A673 (cell line): ENCODE measurements at places on chromosomes 11 and 22. TPM values are rescaled to one million over a fixed set of nuclear protein-coding genes. Genes with fewer than 3 reads are reported as not detected.

DNA sequence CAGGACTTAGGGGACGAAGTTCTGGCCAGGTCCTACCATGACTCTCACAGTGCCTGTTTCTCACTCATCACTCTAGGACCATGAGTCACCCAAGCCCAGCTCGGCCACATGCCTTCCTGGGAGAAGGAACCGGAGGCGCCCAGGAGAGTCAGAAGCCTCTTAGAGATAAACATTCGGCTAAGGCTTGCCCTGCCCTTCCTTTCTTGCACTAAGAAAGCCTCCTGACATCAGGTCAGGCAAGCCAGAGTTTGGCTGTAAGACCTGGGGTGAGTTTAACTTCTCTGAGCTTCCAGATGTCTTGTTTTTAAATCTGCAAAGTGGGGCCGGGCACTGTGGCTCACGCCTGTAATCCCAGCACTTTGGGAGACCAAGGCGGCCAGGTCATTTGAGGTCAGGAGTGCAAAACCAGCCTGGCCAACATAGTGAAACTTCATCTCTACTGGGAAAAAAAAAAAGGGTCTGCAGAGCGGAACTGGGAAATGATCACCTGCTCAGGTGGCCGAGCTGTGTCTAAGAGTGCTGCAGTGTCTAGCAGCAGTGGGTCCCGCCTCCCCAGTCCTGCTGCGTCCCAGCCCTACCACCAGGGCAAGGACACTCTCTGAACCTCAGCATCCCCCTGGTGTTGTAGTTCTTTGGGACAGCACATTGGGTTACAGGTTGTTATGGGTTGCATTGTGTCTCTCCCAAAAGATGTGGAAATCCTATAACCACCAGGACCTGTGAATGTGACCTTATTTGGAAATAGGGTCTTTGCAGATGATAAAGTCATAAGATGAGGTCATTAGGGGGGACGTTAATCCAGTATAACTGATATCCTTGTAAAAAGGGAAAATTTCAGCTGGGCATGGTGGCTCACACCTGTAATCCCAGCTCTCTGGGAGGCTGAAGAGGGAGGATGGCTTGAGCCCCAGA, 1.8 kb upstream of the CARS1 start:
- no peak for DNase-seq

DNA sequence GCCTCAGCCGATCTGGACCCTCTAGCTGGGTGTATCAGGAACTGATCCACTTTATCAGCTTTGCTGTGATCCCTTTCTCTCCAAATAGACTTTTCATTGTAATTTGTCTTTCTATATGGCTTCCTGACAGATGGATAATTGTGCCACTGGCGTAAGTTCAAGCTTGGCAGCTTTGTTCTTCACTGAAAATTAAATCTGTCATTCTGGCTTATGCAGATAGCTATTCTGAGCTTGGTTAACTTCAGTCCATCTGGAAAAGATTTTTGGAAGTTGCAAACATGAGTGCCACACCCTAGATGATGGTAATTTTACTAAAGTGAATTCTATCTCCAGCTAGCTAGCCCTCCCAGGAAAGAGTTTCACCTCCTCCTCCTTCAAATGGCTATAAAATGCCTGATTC, 8.1 kb downstream of the OR5A2 start:
- peak; percentile 11 for DNase-seq

GRCh38 chr11:10067629-10068300, 226.3 kb downstream of the SBF2 start:
- peak; percentile 17 for DNase-seq

GRCh38 chr22:44964722-44965078, 45.1 kb downstream of the PHF21B start:
- DNase-seq: no peak

- DNase-seq: peak; percentile 56
These were observed 7.3 kb downstream of the CABP7 start for GRCh38 chr22:29727131-29727523.

DNA sequence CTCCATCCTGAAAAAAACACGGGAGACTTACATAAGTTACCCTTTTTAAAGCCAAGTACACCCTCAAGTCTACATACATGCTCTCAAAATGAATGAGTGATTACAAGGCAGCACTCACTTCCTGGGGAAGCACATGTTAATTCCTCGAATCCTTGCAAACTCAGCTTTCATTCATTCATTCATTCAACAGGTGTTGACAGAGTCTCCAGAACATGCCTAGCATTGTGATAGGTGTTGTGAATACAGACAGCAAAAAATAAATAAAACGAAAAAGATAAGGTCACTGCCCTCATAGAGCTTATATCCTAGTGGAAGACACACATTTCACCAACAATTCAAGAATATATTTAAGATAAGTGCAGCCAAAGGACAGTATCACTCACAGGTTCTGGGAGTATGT, 19.7 kb downstream of the MPPED2 start:
- DNase-seq: no peak

- DNase-seq: no peak
These were observed 8.8 kb upstream of the LGALS2 start for GRCh38 chr22:37588546-37589215.

- peak; percentile 23 for DNase-seq
These were observed 5.3 kb downstream of the ATP5MG start for GRCh38 chr11:118406599-118407166.

DNA sequence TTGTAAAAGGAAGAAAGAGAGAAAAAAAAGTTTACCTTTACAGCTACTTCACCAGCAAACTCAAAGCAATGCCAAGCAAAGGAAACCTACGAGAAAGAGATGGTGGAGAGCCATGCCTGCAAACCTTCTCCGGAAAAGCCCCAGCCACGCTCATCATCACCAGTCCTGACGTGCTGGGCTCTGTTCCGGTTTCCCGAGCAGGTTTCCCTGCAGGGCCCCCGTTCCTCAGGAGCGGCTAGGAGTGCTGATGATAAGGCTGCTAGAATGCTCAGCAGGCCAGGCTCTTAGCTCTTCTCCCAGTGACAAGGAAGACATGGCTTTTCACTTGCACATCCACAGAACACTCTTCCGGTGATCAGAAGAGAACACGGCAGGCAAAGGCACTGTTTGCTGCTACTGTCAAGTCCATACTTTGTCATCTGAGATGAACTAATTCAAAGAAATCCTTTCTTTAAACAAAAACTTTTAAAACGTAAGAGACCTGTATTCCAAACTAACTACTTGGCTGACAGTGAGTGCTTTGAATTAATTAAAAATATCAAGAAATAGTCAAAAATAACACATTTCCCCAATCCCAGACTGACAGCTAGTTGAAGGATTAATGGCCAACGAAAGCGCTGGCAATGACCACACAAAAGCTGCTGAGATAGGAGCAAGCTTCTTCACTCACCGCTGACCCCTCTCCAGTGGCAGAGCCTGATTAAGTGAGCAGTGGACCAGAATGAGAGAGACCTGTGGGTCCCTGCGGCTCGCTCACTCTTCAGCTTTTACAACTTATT, 35.8 kb downstream of the DUSP8 start:
- no peak for DNase-seq

GRCh38 chr11:8090756-8091155, 9.7 kb downstream of the TUB start:
- DNase-seq: peak; percentile 33

DNA sequence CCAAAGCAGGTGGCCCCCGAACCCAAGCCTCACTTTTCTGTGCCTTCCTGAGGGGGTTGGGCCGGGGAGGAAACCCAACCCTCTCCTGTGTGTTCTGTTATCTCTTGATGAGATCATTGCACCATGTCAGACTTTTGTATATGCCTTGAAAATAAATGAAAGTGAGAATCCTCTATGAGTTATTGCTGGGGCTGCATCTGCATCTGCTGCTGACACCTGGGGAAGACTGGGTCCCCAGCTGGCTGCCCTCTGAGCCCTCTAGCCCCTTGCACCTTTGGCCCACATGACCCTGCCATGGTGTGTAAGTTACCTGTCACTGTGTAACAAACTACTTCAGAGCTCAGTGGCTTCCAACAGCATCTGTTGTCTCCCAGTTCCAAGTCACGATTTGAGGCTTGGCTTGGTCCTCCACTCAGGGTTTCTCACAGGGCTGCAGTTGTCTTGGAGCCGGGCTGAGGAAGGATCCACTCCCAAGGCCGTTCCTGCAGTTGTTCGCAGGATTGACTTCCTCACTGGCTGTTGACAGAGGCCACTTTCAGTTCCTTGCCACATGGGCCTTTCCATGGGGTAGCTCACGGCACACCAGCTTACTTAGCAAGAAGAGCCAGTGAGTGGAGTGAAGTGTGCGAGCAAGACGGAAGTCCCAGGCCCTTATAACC, 13.5 kb upstream of the UVRAG start:
- DNase-seq: no peak

- DNase-seq: no peak
These were observed 3.0 kb upstream of the SEC14L3 start for GRCh38 chr22:30474683-30475424.

- DNase-seq: no peak
These were observed 11.5 kb upstream of the AIFM3 start for GRCh38 chr22:20955548-20955947.

DNA sequence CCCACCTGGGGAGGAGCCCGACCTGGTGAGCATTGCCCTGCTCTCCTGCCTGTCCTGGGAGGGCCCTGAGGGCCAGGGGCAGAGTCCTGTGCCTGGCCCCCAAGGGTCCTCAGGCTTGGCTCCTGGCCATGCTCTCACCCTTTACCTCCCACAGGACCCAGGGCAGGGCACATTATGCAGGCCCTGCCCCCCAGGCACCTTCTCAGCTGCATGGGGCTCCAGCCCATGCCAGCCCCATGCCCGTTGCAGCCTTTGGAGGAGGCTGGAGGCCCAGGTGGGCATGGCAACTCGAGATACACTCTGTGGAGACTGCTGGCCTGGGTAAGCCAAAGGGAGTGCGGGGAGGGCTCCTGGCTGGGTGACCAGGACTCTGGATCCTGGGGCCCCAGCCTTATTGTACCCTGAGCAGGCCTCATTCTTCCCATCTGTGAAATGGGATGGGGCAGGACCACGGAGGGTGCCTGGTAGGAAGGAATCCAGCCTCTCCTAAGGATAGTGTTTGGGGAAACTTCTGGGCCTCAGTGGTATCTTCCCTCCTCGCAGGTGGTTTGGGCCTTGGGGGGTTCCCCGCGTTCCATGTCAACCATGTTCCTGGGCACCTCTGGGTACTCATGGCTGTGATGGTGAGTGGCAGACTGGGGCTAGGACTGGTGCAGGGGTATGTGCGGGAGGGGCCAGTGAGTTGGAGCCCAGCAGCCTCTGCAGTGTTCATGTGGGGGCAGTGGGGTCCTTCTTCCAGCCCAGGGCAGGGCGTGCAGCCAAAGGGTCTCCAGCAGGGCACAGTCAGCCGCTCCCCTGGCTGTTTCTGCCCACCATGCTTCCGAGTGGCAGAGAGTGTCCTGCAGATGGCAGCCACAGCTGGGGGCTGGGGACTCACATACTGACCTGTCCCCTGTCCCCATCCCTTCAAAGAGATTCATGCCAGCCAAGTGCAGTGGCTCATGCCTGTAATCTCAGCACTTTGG, 14.7 kb downstream of the RELT start:
- DNase-seq: no peak

- DNase-seq: no peak
These were observed 373.7 kb upstream of the B3GAT1 start for GRCh38 chr11:134785660-134786284.

- DNase-seq: no peak
These were observed 79.3 kb downstream of the KCNA4 start for GRCh38 chr11:29937526-29937925.

GRCh38 chr11:78192223-78192719, 3.6 kb downstream of the USP35 start:
- DNase-seq: no peak

DNA sequence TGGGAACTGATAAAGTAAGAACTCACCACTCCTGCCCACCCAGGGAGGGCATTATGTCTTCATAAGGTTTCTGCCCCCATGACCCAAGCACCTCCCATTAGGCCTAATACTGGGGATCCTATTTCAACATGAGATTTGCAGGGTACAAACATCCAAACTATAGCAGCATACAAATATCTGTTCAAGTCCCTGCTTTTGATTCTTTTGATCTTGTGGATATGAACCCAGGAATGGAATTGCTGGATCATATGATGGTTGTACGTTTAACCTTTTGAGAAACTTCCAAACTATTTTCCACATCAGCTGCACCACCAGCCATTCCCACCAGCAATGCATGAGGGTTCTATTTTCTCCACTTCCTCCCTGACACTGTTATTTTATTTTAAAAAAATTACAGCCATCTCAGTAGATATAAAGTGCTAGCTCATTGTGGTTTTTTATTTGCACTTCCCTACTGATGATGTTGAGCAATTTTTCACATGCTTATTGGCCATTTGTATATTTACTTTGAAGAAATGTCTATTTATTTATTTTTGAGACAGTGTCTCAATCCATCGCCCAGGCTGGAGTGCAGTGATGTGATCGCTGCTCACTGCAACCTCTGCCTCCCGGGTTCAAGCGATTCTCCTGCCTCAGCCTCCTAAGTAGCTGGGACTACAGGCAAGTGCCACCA, 7.1 kb upstream of the ATG16L2 start:
- no peak for DNase-seq

DNA sequence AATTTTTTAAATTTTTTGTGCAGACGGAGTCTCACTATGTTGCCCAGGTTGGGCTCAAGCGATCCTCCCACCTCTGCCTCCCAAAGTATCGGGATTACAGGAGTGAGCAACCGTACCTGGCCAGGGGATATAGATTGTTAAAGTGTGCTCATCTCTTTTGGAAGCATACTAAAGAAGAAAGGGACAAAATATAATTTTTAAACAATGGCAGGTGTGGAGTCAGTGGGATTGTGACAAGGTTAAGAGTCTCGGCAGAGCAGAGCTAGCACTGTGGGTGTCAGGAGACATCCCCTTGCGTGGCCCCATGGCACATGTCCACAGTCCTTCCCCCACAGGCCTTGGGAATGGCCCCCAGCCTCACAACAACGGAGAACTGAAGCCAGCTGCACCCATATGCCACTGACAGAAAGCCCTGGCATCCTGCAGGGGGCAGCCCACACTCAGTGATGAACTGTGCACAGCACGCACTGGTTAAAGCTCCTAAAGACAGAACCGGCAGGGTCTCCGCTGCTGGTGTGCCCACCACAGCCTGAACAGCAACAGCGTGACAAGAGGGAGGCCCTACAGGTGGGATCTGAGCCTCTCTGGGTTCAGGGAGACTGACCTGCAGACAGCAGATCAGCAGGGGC, 29.9 kb downstream of the SERPIND1 start:
- DNase-seq: peak; percentile 50

DNA sequence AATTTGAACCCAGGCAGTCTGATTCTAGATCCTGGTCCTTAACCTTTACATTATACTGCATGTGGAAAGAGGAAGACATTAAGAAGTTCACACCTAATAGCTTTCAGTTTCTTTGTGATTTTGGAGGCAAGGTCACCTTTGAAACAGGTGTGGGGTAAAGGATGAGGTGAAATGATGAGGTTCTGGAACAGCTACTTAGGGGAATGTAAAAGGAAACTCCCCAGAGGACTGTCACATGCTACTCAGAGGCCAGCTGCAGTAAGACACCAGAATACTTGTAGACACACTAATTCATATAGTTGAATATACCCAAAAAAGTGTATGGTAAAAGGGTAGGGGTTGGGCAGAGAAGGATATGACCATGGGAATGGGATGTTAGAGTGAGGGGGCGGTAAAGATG, 5.4 kb downstream of the APIP start:
- no peak for DNase-seq

The TRPM5 gene
- not detected in 2 replicates for total RNA-seq

The SLC29A2 gene
- 60.4 and 62.4 TPM in 2 replicates for total RNA-seq

The SLC37A2 gene
- total RNA-seq: 0.26 TPM in 1 of 2 replicates, not detected in the other

The CCDC34 gene
- total RNA-seq: 101 and 105 TPM in 2 replicates

The NOL12 gene
- 51.9 and 52.9 TPM in 2 replicates for total RNA-seq

The OR8G1 gene
- total RNA-seq: not detected in 2 replicates

The B4GALNT4 gene
- total RNA-seq: 19.0 and 28.9 TPM in 2 replicates

The NARS2 gene
- total RNA-seq: 40.2 and 46.7 TPM in 2 replicates

The MIAT gene
- 6.2 and 6.8 TPM in 2 replicates for total RNA-seq

The OVCH2 gene
- total RNA-seq: not detected in 2 replicates

The LRRC4C gene
- total RNA-seq: 38.3 and 52.3 TPM in 2 replicates

The LRRN4CL gene
- total RNA-seq: 0.37 and 0.52 TPM in 2 replicates

The OR52I1 gene
- total RNA-seq: not detected in 2 replicates

The RIC3 gene
- total RNA-seq: not detected in 2 replicates

The MFRP gene
- total RNA-seq: not detected in 2 replicates
